ENCODE measurements at places on chromosomes 11 and 22.

DNA sequence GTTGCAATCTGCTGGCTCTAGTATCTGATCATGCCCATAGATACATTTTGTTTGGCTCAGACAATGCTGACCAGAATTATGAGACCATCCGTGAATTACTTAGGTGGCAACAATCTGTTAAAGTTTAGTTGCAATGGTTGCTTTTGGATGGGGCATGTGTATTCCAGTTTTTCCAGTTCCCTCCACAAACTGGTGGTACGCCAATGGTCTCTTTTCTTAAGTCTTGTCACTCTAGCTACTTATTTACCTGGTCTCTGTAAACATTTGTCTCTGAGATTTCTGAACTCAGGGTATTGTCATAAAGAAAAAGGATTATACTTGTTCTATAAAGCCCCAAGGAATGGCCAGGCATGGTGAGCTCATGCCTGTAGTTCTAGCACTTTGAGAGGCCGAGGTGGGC, 65.9 kb downstream of the PGR start:
- DNase-seq: no peak

DNA sequence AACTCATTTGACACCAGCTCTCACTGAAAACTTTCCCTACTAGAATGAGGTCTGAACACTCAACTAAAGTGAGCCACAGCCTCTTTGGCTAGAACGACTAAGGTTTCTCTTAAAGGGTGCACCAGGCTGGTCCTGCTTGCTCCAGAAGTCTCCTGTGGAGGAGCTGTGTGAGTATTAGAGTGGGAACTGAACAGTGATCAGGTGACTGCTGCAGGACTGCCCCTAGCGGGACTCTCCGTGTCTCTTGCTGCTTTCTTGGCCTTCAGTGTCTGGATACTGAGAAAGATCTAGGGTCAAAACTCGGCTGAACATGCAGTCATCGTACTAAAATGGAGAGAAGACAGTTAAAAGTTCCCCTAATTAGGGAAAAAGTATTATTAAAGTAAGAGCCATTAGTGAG, 34.6 kb downstream of the FAM118A start:
- no peak for DNase-seq

DNA sequence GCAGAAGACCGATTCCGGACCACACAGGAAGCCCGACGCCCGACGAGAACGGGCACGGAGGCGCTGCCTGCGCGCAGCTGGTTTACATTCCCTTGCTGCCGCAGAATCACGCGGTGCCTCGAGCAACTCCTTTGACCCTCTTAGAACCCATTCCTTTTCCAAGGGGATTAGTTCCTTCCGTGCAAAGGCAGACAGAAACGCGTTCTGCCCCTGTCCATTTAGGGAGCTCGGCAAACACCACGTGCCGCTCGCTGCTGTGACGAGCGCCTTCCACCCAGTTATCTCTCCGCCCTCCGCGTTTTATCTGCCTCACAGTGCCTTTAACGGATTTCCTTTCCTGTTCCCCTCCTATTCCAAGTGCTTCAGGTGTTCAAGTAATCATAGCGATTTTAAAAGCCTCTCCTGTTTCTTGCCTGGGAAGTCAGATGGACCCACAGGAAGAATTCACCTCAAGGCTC, 24.1 kb upstream of the MICAL3 start:
- no peak for DNase-seq

DNA sequence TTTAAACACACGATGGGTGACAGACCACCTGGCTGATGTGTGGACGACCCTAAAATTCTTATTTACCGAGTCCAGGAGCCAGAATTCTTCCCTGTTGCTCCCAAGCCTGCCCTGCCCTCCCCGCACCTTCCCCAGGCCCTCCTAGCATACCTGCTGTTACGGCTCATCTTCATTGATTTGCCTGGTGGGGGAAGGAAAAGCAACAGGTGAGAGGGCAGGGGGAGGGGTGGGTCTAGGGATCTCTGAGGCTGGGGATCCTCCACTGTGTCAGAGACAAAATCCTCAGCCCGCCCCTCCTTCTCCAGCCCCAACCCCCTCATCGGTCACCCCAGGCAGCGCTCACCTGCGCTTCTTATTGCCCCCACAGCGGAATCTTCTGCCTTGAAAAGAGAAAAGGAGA, 4.0 kb downstream of the FXYD2 start:
- no peak for DNase-seq

- no peak for DNase-seq
These were observed 461.2 kb downstream of the BRD1 start for GRCh38 chr22:49366437-49366836.

DNA sequence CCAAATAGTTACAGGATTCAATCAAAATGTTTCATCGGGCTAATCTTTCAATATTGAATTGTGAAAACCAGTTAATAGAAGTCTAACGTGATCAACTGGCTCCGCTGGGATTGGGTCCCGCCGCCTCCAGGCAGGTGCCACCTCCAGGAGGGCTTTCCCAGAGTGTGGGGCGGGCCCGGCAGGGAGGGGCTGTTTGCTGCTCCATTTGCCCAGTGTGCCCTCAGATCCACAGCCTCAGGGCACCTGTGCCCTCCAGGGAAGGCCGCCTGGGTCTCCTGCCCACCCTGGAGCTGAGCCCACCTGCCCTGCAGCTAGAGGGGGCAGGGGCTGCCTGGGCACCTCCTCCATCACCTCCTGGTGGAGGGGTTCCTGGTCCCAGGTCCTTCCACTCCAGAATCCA, 17.9 kb downstream of the BRSK2 start:
- DNase-seq: no peak

DNA sequence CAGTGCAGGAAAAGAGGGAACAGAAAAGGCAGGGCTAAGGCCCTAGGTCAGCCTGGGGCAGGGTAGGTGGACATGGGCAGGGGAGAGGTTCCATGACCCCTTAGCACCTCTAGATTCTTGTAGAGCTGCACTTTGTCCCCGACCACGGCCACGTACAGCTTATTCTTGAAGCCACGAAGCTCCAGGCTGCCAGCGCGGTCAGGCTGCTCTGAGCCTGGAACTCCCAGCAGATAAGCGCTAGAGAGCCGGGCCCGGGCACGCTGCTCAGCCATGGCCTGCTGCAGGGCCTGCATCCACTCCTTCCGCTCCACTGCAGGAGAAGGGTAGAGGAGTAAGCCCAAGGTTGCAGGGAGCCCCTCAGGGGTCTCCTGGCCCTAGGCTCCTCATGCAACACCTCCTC, 36.1 kb upstream of the PDE2A start:
- DNase-seq: no peak

- no peak for DNase-seq
These were observed 55.1 kb downstream of the MTMR3 start for GRCh38 chr22:29937940-29938693.

GRCh38 chr22:35212009-35212408, 45.3 kb upstream of the HMGXB4 start:
- DNase-seq: no peak

- DNase-seq: no peak
These were observed 29.8 kb upstream of the CRTAM start for GRCh38 chr11:122808478-122808869.

Data from spinal cord (tissue), 10 donors.